IMR-90 (cell line): ENCODE measurements at places on chromosomes 4 and X. TPM values are rescaled to one million over a fixed set of nuclear protein-coding genes. Genes with fewer than 3 reads are reported as not detected.

The UNC5C gene
- total RNA-seq, result under 0.01 TPM in 1 of 2 replicates, not detected in the other

The RTL3 gene
- total RNA-seq, result 0.83 and 1.1 TPM in 2 replicates

DNA sequence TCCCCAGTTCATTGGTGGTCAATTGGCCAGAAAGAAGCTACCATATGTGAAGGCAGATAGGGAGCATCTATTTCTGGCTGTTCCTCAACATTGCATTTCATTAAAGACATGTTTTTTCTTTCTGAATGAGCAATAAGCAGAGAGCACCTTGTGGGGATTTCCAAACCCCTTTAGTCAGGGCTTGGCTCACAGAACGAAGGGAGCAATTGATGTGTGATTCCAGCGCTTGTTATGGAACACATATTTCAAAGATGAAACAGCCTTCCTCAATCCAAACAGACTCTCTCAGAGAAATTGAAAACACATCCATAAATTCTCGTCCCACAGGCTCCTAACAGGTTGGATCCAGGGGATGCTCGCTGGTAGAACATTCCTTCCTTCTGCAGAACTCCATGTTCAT lies 84.1 kb downstream of the CLCN4 start:
- peak overlapping the region; percentile 73 for H3K27ac ChIP-seq
- no peaks in the 10 kb centered on the region for H3K36me3 ChIP-seq
- no peak overlapping the region for H3K4me3 ChIP-seq
- H3K4me1 ChIP-seq, result peaks cover 10% of the 10 kb centered on the region
- H3K27me3 ChIP-seq, result no peaks in the 10 kb centered on the region
- peak; percentile 94 for DNase-seq

DNA sequence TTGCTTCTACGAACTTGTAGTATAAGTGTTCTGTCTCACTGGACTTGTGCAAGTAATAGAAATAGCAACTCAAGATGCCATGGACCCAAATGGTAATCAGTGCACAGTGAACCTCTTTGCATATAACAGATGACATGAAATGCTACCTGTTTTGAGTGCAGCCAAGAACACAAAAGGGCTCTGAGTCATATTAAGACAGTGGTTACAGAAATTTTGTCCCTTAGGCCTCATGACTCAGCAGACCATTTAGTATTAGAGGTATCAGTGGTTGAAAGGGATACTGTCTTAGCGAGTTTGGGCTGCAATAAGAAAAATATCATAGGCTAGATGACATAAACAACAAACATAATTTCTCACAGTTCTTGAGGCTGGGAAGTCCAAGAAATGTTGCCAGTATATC lies 502.9 kb upstream of the PCDH10 start:
- H3K27ac ChIP-seq, result no peak overlapping the region
- H3K36me3 ChIP-seq, result no peaks in the 10 kb centered on the region
- no peak for DNase-seq
- no peaks in the 10 kb centered on the region for H3K4me1 ChIP-seq
- H3K4me3 ChIP-seq, result no peak overlapping the region
- H3K27me3 ChIP-seq, result no peaks in the 10 kb centered on the region

DNA sequence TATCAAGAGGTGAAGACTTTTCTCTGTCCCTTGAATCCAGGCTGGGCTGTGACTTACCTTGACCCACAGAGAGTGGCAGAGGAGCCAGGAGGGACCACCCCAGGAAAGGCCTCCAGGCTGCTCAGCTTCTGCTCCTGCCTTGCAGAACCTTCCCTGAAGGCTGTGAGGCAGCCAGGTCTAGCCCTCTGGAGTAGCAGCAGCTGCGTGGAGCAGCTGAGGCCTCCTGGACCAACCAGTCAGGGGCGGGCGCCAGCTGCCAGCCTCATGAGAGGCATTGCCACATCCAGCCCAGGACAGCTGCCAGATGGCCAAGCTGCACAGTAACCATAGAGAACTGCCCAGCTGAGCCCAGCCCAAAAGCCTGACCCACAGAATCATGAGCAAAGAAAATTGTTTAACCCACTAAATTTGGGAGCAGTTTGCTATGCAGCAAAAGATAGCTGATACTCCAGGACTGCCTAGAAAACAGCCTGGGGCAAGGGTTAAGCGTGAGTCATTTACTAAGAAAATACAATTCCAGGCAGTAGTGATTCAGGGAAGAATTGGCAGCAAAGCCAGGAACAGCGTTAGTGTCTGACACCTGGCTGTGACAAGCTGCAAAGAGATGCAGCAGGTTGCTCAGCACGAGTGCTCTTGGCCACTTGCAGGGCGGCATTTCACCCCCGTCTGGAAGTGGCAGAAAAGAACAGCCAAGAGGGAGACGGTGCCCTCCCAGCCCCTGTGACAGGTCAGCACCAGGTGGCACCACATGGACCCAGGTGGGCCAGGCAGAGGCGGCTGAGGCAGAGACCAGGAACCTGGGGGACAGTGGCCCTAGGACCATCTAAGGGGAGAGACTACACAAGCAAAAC lies 14.7 kb upstream of the PDE6B start:
- no peak overlapping the region for H3K27ac ChIP-seq
- H3K27me3 ChIP-seq, result 0 out of 2 replicates have a peak, but pooled peaks cover 2% of the 10 kb centered on the region
- peak; percentile 49 for DNase-seq
- no peaks in the 10 kb centered on the region for H3K36me3 ChIP-seq
- H3K4me3 ChIP-seq, result no peak overlapping the region
- no peaks in the 10 kb centered on the region for H3K4me1 ChIP-seq
